ENCODE measurements at places on chromosomes 2 and 18.

DNA sequence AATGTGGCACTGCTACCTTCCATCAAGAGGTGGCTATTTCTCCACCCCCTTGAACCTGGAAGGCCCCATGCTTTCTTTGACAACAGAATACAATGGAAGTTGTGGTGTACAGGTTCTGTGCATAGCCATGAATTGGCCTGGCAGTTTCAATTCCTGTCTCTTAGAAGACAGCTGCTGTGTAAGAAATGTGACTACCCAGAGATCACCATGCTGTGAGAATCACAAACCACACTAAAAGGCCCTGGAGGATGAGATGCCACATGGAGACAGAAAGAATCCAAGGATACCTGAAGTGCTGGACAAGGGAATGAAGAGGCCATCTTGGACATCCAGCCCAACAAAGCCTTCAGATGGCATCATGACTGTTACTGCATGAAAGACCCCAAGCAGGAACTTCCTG, 47.7 kb upstream of the EHBP1 start:
- DNase-seq = no peak

DNA sequence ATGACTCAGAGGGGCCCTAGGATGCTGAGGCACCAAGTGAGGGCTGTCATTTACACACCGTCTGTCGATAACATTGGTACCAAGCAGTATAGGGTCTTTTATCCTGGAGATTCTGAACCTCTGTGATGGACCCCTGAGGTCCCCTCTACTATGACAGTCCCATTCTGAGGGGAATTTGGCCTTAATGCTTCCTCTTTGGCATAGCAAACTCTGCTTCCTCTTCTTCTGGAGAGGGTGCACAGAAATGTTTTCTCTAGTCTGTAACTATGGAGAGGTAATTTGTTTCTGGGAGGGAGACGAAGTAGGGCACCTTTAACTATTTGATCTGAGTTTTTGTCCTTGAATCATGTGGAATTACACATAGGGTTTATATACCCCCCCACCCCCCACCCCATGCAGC, 44.8 kb downstream of the INPP4A start:
- DNase-seq = no peak

DNA sequence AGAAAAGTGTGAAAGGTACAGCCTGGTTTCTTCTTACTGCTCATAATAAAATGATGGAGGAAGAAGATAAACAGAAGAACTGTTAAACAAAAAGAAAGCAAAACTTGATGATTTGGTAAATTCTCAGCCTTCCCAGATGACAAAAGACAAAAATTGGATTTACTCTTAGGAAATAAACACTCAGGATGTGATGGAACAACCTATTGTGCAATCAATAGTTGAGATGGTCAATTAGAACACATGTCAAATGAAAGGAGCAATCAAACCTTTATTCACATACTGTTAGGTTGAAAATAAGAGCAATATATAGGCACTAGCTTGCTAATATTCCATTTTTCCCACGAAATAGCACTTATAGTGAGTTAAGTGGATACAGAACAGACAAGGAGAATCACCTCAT, 1174.0 kb upstream of the SLC39A10 start:
- DNase-seq = no peak

DNA sequence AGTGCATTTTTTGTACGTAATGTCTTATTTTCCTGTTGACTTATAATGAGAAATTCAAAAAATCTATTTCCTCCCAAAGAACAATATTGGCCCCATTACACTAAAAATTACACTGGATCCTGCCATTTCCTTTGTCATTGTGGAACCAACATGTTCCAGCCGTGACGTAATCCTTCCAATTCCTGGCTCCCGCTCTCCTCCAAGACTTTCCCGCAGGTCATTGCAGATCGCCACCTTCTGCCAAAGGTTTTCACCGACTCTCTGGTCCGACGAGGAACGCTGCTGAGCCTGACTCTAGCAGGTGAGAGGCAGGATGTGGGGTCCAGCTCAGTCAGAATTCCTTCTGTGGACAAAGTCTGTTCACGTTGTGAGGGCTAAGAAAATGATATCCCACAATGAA, 38.0 kb downstream of the PTGR3 start:
- DNase-seq = no peak

- no peak for DNase-seq
These were observed 6.5 kb downstream of the IMP4 start for GRCh38 chr2:130349174-130349573.

- no peak for DNase-seq
These were observed 90.3 kb downstream of the CCDC178 start for GRCh38 chr18:33350256-33350655.

DNA sequence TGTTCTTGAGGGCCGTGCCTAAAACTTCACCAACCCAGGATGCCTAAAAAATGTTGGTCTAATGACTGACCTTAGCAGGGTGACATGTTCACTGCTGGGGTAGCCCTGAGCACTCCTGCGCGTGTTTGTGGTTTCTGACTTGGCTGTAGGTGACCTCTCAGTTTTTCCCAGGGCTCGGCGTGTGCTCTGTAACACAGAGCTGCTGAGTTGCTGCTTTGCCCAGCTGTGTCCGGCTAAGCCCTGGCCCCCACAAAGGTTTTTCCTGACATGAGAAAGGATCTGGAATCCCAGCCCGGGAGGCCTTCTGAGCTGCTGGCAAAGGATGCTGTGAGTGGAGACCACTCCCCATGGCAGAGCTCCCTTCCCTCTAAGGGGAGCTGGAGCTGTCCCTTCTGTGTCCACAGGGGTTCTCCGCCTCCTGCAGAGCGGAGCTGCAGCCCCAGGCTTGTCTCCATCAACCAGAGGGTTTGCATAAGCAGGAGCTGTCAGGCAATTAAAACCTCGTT, 52.7 kb downstream of the CRIM1 start:
- DNase-seq = peak; percentile 65

DNA sequence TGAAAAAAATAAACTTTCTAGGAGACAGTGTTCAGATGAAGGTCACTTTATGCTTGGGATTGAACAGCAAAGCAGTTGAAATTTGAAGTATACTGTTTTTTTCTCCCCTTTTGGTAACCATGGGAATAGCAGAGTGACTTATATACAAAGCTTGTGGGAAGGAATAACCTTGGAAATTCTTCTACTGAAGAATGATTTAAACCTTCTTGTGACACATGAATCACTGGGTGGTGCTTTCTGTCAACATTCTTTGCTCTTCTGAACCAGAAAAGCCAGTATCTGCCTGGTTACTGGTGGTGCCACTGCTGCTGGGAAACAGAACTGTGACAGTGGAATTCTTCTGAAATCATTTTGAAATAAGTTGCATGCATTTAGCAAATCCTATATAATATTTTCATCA, 39.4 kb upstream of the RND3 start:
- DNase-seq = no peak

DNA sequence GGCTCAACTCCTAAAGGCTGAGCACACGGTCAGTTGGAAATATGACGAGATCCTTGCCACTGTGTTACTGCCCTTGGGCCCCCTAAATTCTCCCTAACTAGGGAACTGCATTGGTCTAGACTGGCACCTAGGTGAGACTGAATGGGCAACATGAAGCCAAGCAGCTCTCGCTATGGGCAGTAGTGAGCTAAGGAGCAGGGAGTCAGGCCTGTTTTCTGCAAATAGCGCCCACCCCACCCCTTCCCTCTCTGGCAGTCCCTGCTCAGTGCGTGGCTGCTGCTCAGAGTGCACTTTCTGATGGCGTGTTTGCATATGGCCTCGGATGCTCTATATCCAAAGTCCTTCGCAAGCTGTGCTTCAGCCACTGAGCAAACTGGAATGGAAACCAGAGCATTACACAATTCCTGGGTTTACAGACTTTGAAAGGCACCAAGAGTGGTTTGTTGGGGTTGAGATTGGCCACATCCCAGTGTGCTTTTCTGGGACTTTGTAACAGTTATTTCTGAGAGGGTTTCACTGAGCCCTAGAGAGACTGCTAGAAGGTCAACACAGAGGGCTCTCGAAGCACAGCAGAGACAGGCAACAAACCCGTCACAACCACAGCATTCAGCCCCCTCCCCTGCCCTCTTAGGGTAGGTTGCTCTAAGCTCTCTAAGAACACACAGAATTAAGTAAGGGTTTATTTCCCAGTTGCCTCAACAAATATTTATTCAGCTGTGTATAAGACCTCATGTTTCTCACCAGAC, 419.9 kb downstream of the STK39 start:
- DNase-seq = peak; percentile 19

DNA sequence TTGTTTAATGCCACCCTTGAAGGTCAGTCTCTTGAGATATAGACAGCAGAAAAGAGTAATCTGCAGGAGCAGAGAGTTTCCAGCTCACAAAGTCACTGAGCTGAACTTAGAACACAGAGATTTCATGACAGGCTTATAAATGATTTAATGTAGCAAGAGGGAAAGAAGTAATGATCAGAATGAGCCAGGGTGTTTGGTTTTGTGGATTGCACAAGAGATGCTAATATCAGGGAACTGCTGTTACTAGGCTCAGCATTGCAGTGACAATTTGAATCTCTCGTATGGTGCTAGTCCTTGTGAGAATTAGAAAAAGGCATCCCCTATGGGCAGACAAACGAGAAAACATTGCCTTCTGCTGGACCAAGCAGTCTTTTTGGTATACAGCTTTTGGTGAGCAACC, 61.7 kb upstream of the ITGB6 start:
- no peak for DNase-seq

DNA sequence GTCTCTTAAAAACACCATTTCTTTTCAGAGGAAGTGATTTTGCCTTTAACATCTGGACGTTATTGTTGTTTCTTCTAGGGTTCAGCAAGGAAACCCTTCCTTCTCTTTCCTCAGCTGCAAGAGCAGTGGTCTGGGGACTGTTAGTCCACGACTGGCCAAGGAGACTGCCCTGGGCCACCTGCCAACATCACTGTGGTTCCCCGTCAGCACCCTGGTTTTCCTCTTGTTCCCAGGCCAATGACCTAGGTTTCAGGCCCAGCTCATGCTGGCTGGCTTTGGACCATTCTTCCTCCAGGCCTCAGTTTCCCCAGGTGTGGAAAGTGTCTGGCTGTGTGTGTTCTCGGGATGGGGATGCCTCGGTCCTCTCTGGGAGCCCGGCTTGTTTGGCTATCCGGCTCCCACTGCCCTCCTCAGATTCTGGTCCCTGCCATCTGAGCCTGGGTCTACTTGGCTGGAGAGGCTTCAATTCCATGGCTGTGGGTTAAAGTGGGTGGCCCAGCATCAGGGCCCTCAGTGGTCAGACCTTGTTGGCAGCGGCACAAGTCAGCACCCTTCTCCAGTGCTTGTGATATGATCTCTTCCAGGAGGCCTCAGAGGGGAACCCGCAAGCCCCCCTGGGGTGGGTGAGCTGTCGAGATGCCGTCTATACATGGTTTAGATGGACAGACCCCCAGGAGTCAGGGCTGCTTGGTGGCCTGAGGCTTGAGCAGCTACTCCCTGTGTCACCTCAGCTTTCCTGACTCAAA, 234.3 kb upstream of the HS6ST1 start:
- no peak for DNase-seq

DNA sequence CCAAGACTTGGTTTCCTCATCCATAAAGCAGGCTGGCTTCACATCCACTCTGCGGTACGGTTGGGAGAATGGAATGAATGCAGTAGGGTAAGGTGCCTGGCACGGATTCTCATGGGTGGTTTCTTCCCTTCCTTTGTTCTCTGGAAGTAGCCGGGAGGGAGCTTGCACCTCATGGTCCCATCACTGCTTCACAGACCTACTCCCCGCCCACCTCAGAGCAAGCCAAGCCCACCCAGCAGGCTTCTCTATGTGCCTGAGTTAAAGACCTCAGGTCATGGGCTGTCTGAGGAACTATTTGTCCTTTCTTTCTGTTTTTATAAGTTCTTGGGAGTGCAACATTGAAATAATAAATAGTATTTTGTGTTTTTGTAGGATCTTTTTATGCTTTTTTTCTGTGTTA, 3.5 kb downstream of the DCDC2C start:
- no peak for DNase-seq

DNA sequence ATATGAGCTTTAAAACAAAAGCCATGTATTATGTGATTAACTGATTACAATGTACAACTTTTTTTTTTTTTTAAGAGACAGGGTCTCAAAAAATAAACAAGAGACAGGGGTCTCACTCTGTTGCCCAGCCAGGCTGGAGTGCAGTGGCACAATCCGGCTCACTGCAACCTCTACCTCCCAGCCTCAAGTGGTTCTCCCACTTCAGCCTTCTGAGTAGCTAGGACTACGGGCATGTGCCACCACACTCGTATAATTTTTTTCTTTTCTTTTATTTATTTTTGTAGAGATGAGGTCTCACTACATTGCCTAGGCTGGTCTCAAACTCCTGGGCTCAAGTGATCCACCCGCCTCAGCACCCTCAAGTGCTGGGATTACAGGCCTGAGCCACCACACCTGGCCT, 103.1 kb downstream of the ATAD2B start:
- no peak for DNase-seq

- no peak for DNase-seq
These were observed 30.8 kb upstream of the RALBP1 start for GRCh38 chr18:9444549-9444948.

GRCh38 chr2:220198896-220199295, 571.5 kb downstream of the SLC4A3 start:
- peak; percentile 36 for DNase-seq

- DNase-seq = no peak
These were observed 213.0 kb downstream of the PIEZO2 start for GRCh38 chr18:10936176-10937053.

- DNase-seq = no peak
These were observed 51.9 kb downstream of the TSHZ1 start for GRCh38 chr18:75262511-75262910.

- peak; percentile 94 for DNase-seq
These were observed 4.6 kb upstream of the ARID5A start for GRCh38 chr2:96531872-96532505.

- DNase-seq = no peak
These were observed 150.4 kb upstream of the CYRIA start for GRCh38 chr2:16816016-16816415.

DNA sequence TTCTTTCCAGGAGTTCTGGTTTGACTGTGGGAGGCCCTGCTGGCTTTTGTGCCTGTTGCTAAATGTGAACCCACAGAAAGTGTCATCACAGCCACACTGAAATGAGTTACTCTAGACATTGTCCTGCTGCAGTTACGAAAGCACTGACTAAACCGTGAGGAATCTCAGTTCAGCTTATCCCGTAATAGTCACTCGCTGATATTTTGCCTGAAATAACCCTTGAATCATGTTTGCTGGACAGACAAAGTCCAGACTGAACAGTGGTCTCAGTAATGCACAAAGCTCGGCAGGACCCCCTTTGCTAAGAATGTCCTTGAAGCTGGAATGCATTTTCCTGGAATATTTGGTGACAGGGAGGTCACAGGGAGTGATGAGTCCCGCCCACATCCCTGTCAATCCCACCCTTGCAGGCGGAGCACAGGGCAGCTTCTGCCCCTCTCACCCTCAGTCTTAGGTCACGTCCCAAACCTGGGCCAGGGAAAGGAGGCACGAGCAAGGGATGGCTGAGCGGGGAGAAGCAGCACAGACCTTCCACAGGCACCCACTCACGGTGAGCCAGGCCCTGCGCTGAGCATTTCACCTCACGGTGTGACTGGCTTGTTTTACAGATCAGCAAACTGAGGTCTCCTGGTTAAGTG, 53.4 kb downstream of the ADI1 start:
- no peak for DNase-seq

- no peak for DNase-seq
These were observed 17.6 kb downstream of the OSBPL6 start for GRCh38 chr2:178211943-178212342.
